NCI-H446 treated with DMSO at 0.1 percent for 48 hours (cell line): ENCODE measurements at places on chromosomes 11 and 22.

DNA sequence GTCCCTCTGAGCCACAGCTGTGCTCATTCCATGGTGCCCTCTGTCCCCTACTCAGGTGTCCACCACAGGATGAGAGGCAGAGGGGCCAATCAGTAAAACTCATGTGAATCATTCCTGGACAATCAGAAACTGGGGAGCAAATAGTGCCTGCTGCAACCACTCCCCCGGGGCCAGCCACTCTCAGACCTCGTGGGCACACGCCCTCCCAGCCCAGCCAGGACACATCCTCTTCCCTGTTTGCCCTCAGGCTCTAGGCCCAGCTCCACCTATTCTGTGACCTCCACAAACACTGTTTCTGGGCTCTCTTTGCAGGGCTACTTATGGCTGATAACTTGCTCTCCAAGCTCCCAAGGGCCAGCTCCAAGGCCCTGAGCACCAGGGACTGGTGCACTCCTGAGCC lies 14.0 kb upstream of the KCTD14 start:
- DNase-seq = no peak

DNA sequence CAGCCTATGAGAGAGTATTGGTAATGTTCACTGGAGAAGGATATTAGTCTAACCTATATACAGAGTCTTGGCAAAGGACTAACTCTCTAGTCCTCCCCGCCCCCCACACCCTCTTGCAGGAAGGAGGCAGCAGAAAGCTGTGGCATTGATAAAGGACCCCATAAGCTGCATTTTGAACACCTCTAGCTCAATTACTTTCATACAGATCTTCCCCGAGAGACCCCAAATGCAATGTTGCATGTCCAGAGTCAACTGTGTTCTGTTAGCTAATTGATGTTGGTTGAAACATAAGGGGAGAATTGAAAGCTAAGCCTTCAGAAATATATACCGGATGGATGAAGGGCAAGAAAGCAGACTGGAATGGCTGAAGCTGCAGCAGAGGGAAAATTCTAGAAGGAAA lies 2.8 kb downstream of the MAP6 start:
- DNase-seq = no peak

GRCh38 chr22:49760280-49760629 lies 67.4 kb downstream of the BRD1 start:
- no peak for DNase-seq

DNA sequence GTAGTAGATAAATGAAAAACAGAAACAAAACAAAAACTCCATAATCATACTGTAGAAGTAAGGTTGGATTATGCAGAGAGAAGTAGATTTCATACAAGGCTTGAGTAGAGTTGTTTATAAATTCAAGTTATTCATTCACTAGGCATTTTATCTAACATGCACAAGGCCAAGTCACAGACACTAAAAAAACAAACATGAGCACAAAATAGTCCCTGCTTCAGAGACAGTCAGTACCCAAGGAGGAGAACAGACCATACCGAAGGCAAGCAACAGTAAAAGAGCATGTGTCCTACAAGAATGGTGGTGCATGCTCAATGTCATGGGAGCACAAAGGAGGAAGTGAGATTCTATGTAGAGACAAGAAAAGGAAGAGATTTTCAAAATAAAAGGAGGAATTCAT lies 796.5 kb upstream of the LRRC4C start:
- no peak for DNase-seq

GRCh38 chr11:27254744-27255446 lies 108.1 kb downstream of the CCDC34 start:
- DNase-seq = no peak

GRCh38 chr11:57399221-57399620 lies 8.8 kb upstream of the PRG2 start:
- DNase-seq = no peak

DNA sequence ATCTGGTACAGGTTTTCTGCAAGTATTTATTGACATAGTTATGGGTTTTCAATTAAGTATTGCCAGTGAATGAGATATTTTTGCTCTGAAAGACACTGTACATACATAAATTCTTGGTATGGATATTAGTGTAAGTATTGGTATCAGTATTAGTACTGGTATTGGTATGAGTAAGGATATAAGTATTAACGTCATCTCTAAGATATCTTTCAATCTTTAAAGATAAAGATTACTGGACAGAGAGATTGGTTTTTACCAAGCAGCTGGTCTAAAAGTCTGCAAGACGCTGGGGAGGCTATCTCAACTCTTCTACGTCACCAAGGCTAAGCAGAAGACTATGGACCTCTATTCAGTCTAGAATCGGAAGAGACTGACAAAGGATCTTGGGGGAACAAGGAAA lies 234.5 kb downstream of the NXPE2 start:
- DNase-seq = no peak

- DNase-seq = no peak
Measured at GRCh38 chr11:111944139-111944538, 7.0 kb downstream of the DIXDC1 start.

DNA sequence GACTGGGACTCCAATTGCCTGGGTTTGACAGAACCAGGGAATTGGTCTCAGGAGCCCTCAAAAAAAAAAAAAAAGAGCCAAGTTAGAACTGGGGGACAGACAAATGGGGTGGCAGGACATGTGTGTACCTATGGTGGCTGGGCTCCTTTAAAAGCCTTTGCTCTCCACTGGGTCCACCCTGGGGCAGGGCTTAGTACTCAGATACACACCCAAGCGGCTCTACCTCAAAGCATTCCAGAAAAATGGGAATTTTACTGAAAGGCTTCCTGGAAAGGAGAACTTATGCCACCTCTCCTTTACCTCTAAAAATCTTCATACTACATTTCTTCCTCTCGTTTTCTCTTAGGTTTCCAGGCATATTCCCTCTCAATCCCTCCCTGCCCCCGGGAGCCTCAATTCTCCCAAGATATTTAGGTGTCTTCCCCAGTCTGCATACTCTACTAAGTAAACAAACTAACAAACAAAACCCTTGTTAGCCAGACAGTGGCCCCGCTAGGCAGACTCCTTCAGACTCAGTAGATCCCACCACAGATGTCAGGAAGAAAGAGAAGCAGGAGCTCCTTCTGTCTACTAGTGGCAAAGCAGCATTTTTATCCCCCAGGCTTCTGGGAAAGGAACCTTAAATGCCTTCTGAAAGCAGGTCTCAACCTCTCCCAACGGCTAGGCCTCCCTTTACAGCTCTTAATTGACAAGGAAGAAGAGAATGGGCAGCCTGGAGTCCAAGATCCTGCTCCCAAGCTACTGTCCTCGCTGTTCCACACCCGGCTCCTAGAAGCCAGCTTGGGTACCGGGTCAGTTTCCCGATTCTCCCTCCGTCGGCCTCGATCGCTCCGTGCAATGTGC lies 653 bp downstream of the PCSK7 start:
- DNase-seq = no peak

- no peak for DNase-seq
Measured at GRCh38 chr11:119745776-119746535, 17.0 kb upstream of the NECTIN1 start.

DNA sequence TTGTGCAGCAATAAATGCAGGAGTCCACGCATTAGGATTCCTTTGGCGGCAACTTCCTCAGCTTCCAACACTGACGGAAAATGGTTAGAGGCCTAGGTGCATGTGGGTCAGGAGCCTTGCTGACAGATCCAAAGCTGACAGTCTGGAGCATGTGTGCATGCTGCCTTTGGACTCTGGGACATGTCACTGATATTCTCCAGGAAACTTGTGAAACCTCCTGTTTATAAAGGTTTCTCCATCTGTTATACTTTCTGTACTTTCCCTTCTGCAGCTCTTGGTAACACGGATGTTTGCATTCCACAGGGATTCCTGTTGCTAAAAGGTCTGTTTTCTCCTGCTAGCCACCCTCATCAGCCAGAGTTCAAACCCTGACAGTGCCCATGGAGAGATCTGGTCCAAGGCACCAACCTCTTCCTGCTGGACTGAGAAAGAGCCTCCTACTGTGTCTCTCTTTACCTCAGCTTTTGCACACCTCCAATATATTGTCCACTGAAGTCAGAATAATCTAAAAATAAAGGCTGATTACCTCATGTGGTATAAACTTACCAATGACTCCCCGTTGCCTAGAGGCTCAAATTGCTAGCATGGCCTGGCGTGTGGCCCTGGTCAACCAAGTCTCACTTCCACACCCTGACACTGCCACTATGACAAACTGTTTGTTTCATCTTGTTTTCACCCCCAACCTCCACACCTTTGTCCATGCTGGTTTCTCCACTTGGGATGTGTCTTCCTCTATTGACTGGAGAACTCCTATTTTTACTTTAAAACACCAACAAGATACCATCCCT lies 31.1 kb upstream of the LYVE1 start:
- no peak for DNase-seq

GRCh38 chr22:42217752-42218280 lies 52.6 kb downstream of the TCF20 start:
- no peak for DNase-seq

- DNase-seq = no peak
Measured at GRCh38 chr11:76023236-76024068, 182.8 kb downstream of the WNT11 start.
